ENCODE measurements at places on chromosomes 6 and 20.

DNA sequence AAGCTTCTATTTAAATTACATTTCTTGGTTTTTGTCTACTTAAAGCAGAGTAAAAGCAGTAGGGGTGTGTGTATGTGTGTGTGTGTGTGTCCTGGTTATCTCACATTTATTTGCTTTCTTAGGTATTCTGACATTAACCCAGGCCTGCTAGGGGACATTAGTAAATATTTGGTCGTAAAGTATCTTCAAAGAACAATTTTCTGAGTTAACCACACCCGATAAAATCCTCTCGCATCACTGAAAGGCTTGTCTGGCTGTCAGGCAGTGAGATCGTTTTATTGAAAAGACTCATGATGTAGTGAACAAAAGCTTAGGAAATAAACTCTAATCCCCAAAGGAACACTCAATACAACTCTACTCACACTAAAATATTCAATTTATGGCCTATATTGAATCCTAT is 77.9 kb downstream of the ZNF217 start:
- DNase-seq = no peak

- no peak for DNase-seq
These were observed 168.5 kb upstream of the SIM1 start for GRCh38 chr6:100633096-100633777.

- no peak for DNase-seq
These were observed 712.5 kb upstream of the NRSN1 start for GRCh38 chr6:23413327-23414050.

GRCh38 chr6:166776571-166776970 is 149.5 kb upstream of the RPS6KA2 start:
- no peak for DNase-seq

DNA sequence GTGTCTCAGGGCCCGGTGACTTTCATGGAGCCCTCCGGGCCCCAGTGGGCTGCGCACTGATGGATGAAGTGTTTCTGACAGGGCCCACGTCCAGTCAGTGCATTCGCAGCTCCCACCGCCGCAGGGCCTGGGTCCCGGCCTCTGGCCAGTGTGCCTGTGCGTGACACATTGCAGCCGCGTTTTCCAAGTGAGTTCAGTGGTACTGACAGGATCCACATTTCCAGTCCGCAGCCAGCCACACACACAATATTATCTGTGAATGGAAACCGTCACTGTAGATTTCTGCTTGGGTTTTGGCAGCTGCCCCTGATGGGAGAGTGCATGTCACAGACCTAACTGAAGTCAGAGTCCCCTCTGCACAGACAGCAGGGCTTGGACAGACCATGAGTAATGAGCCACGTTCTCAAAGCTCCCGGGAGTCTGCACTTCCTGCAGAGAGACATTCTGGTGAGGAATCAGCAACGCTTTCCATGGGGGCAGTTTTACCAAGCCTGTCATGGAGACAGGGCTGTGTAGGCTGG is 171.4 kb downstream of the MYLK4 start:
- no peak for DNase-seq

- no peak for DNase-seq
These were observed 36.8 kb upstream of the CLDN20 start for GRCh38 chr6:155227046-155227445.

- DNase-seq = no peak
These were observed 207.5 kb downstream of the TINAG start for GRCh38 chr6:54515713-54516112.

GRCh38 chr6:18323935-18324705 is 59.8 kb upstream of the DEK start:
- peak; percentile 7 for DNase-seq

DNA sequence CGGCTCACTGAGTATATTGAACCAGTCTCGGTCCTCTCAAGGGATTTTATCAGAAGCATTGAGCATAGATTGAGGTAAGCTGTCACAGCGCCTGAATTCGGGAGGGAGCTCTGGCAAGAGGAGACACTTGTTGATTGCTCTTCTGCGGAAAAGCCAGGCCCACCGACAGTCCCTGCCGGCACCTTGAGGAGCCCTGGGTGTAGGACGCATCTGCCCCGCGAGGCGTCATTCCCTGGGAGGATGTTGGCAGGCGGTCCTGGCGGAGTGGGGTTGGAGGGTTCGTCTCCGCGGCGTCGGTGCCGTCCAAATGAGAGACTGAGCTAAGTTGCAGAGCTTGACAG is 843 bp downstream of the FBXO9 start:
- DNase-seq = no peak

DNA sequence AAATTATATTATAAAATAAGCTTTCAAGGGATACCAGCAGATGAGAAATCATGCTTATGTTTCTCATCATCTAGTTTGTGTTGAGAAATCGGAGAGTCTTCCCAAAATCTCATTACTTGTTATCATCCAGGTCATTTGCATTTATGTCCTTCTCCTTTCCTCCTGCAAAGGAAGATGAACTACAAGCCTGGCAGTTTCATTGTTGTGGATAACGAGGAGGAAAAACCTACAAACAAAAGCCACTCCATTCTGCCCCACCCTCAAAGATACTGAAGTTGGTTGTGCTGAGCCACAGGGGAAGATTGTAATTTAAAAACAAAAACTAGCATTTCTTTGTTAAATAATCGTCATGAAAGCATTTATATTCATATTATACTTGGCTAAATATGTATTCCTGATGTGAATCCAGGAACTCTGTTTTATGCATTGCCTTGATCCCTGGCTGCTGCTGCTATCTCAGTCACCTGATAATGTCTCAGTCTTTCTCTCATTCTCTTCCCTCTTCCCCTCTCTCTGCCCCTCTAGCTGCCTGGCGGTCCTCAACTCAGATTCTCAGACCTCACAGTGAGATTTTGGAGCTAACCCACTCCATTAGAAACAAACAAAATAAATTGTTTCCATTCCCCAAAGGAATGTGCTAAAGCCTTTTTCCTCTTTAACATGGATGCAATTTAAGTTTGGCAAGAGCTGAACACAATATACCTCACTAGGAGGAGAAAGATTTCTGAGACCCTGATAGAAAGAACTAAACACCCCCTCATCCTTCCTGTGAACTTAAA is 185.3 kb downstream of the ADAT2 start:
- no peak for DNase-seq

GRCh38 chr6:1873781-1874180 is 264.1 kb downstream of the FOXC1 start:
- DNase-seq = no peak

GRCh38 chr6:92944132-92944531 is 475.2 kb downstream of the EPHA7 start:
- DNase-seq = no peak

DNA sequence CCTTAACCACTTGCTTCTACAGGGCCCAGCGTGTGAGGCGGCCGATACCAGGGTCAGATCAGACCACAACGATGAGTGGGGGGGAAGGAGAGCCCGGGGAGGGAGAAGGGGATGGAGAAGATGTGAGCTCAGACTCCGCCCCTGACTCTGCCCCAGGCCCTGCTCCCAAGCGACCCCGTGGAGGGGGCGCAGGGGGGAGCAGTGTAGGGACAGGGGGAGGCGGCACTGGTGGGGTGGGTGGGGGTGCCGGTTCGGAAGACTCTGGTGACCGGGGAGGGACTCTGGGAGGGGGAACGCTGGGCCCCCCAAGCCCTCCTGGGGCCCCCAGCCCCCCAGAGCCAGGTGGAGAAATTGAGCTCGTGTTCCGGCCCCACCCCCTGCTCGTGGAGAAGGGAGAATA is 2.8 kb downstream of the RING1 start:
- no peak for DNase-seq

GRCh38 chr6:143773506-143774150 is 69.5 kb upstream of the LTV1 start:
- no peak for DNase-seq

- DNase-seq = no peak
These were observed 712 bp downstream of the DEK start for GRCh38 chr6:18263418-18264218.

GRCh38 chr6:159945801-159946392 is 23.0 kb upstream of the IGF2R start:
- DNase-seq = no peak

DNA sequence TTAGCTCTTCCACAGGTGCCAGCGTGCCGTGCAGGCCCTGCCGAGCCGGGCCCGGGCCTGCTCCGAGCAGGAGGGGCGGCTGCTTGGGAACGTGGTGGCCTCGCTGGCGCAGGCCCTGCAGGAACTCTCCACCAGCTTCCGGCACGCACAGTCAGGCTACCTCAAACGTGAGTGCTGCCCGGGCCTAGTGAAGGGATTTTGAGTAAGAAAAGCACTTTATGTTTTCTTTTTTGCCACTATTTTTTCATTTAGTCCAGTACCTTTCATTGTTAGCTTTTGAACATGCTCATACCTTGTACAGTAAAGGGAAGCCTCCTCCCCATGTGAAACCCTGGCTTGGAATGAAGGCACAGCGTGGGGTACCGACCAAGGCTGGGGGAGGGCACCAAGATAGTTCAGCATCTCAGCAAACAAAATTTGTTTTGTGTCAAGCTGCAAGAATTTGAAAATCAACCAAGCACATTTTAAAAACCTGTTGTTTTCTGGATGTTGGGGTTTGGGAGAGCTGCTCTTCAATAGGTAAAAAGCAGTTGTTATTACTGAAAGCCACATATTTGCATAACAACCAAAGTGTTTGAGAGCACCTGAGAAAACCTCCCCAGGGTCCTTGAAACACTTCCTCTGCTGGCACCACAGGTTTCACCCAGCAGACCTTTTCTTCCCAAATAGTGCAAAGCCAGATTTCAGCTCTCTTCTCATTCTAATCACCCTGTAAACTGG is 18.4 kb downstream of the STX16 start:
- DNase-seq = no peak

- DNase-seq = no peak
These were observed 106.8 kb upstream of the BEND6 start for GRCh38 chr6:56848105-56848504.

- no peak for DNase-seq
These were observed 46.5 kb upstream of the TPD52L1 start for GRCh38 chr6:125107048-125107447.

DNA sequence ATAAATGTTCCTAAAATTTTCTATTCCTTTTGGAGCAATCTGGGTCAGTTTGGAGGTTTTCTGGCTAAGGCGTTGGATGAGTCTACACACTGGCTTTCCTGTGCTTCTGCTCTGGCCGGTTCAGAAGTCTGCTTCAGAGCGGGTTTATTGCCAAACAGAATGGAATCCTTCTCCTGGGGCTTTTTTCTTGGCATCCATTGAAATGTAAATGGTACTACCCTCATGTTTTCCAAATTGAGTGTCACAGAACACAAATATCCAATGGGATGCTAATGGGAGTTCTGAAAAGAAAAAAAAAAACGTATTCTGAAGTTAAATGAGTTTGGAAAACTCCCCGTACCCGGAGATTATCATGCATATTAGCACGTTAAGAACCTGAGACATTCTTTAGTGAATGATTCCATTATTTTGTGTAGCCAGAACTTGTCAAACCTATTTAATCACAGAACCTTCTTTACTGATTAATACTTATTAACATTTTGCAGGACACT is 930.3 kb downstream of the QKI start:
- DNase-seq = peak; percentile 48

DNA sequence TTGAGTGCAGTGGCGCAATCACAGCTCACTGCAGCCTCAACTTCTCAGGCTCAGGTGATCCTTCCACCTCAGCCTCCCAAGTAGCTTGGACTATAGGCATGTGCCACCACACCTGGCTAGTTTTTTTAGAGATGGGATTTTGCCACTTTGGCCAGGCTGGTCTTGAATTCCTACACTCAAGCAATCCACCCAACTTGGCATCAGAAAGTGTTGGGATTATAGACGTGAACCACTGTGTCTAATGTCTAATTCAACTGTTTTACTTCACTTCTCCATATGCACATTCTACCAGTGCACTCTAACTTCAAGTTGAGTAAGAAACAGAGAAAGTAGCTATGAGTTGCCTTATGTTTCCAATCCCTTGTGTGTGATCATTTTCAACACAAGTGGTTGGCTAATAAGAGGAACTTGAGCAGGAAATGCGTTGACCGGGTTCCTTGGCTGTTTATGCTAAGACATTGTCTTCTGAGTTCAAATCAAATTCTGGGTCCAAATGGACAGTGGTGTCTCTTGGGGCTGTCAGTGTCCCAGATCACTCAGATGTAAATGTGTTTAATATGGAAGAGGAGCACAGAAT is 23.9 kb downstream of the ZNF337 start:
- no peak for DNase-seq

DNA sequence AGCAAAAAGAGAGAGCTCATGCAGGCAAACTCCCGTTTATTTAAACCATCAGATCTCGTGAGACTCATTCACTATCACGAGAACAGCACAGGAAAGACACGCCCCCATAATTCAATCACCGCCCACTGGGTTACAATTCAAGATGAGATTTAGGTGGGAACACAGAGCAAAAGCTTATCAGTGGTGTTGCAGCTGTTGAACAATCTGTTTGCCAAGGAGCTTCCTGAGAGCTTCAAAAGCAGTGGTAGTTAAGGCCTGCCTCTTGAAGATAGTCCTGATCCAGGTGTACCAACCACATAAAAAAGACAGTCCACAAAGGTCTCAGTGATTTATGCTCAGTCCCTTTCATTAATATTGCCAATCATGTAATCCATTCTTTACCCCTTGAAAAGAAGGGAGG is 269.4 kb upstream of the IRAK1BP1 start:
- DNase-seq = no peak
